Fibroblast of skin of back (primary cell): ENCODE measurements at places on chromosomes 5 and 9.
A peak's percentile ranks its signal among the peaks of the same experiment; 100 is the strongest.

- DNase-seq, result no peak
Measured at GRCh38 chr9:129104051-129104450, 6.5 kb downstream of the CRAT start.

DNA sequence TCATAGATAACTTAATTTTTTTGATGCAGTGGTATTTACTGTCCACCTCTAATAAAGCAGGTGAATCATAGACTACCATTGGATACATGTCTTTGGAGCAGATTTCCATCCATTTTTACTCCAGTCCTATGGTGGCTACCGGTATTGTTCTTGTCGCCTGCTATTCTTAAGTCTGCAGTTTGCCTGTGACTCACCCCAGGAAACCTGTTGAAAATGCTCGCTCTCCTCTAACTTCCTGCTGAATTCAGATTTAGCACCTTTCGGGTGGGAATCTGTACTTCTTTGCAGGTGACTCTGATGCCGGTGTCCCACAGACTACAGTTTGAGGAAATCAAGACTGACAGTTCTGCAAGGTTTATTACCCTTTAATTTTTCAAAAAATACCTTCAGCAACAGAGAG, 58.8 kb upstream of the DHFR start:
- no peak for DNase-seq

DNA sequence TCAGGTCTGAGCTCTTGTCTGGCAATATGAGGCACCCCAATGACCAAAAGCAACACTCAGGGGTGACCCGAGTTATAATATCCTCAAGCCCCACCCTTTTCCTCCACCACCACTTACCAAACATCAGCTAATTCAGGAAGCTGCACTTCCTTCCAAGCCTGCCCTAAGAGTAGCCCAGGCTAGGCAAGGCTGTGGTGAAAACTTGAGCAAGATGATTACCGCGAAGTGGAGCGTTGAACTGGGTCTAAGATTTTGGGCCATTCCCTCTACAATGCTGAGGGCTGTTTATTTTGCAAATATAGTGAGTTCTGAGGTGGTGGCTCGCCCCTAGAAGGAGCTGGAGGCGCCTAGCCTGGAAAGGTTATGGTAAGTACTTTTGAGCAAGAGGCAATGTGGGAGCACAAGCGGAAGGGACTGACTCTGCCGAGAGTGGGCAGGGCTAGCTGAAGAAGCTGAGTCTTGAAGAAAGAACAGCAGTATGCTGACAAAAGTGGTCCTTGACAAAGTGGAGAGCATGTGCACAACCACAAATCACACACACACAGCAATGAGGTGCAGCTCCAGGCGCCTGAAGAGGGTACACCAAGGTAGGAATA, at the start of gene HK3:
Gene HK3 (minus strand): TSS at position 51 of the 596 bp plus-strand sequence. CDS start 3,187 bp downstream, outside the sequence.
- DNase-seq, result no peak

GRCh38 chr9:85185486-85186217, 516.1 kb downstream of the NTRK2 start:
- no peak for DNase-seq

DNA sequence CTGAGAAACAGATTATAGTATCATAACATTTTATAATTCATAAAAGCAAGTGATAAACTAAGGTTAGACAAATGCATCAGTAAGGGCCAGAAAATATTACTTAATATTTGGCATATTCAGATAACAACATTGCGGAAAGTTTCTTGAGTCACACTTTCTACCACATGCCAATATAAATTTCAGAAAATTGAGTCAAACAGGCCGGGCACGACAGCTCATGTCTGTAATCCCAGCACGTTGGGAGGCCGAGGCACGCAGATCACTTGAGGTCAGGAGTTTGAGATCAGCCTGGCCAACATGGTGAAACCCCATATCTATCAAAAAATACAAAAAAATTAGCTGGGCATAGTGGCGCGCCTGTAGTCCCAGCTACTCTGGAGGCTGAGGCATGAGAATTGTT, 47.1 kb downstream of the SLC38A9 start:
- no peak for DNase-seq

- no peak for DNase-seq
Measured at GRCh38 chr5:135453613-135454012, 1.5 kb upstream of the TIFAB start.

DNA sequence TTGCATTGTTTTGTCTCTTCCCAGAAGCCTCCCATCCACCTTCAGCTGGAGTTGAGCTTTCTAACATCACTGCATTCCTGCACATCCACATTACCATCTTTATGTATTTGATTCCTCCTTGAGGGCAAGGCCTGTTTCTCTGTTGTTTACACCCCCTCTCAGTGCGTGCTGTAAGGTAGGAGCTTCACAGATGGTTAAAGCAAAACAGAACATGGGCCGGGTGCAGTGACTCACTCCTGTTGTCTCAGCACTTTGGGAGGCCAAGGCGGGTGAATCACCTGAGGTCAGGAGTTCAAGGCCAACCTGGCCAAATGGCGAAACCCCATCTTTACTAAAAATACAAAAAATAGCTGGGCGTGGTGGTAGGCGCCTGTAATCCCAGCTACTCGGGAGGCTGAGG, 110.9 kb downstream of the KCNIP1 start:
- DNase-seq, result no peak

DNA sequence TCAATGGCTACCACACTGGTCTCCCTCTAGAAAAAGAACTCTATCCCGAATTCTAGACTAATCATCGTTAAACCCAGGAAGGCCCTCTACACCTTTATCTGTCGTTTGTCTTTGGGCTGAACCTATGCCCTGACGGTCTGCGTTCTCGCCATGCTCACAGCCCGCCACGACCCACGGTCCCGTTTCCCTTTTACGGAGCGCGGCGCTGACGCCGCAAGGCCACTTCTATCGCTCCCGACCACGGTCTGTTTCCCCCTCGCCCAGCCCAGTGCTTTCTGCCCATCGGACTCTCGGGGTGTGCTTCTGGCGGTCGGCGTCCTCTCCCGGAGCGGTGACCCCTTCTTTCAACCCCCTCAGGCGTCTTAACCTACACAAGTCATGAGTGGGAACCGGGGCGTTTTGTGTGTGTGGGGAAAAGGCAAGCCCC, 974 bp downstream of the C9orf40 start:
- peak; percentile 34 for DNase-seq

GRCh38 chr5:15515229-15515628, 15.2 kb downstream of the FBXL7 start:
- DNase-seq, result no peak

DNA sequence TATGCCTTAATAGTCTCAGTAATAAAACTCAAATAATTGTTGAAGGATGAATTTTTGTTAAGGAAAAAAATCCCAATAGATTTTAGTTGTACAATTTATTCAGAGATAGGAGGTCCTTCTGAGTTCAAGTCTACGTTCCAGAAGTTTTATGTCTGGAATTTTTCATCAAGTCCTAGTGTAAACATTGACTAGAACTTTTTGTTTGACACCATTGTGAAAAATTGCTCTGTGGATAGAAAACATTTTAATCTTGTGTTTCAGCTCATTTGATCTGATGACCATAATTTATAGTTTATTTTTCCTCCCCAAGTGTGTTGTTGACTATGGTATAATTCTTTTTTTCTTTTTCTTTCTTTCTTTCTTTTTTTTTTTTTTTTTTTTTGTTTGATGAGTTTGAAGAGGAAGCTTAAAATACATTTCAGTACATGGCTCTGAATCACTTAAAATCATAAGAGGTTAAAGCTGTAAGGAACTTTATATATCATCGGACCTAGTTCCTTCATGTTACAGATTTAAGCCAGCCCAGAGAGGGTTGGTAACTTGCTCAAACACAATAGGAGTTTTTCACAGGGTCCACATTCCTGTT, 20.7 kb downstream of the ITGA1 start:
- DNase-seq, result peak; percentile 72

- DNase-seq, result no peak
Measured at GRCh38 chr5:156405988-156406387, 79.0 kb downstream of the SGCD start.

- peak; percentile 26 for DNase-seq
Measured at GRCh38 chr5:180670586-180671359, 21.4 kb upstream of the FLT4 start.

DNA sequence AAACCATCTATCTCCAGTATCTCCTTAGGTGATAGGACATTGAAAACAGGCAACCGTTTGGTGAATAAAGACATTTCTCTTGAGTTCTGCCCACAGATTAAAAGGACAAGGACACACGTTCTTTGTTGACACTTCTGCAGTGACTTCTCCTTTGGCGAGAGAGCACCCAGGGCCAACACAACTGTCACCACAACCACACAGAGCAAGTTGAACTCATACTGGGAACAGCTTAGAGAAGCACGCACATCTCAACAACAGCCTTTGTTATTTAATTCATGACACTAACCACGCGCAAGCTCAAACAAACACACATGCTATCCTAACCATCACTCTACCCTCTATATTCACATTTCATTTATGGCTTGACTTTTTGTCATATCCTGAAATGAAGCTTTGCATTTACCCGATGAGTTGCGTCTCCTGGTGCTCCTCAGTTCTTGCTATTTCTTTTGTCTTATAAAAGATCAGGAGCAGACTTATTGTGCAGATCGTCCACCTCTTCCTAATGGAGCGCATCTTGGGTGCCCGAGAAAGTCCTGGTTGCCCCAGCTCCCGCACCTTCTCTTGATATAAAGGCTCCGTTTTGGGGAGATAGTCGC, 543 bp downstream of the ST8SIA4 start:
- no peak for DNase-seq

- DNase-seq, result no peak
Measured at GRCh38 chr5:136560126-136560525, 194.8 kb upstream of the TRPC7 start.

- DNase-seq, result peak; percentile 40
Measured at GRCh38 chr9:109316207-109316640, 4.6 kb downstream of the EPB41L4B start.

- peak; percentile 38 for DNase-seq
Measured at GRCh38 chr9:29211580-29212396, 1638.5 kb upstream of the C9orf72 start.

GRCh38 chr5:18281947-18282581, 647.8 kb downstream of the TAF11L14 start:
- peak; percentile 59 for DNase-seq
